ENCODE measurements at places on chromosomes 12 and 14.

DNA sequence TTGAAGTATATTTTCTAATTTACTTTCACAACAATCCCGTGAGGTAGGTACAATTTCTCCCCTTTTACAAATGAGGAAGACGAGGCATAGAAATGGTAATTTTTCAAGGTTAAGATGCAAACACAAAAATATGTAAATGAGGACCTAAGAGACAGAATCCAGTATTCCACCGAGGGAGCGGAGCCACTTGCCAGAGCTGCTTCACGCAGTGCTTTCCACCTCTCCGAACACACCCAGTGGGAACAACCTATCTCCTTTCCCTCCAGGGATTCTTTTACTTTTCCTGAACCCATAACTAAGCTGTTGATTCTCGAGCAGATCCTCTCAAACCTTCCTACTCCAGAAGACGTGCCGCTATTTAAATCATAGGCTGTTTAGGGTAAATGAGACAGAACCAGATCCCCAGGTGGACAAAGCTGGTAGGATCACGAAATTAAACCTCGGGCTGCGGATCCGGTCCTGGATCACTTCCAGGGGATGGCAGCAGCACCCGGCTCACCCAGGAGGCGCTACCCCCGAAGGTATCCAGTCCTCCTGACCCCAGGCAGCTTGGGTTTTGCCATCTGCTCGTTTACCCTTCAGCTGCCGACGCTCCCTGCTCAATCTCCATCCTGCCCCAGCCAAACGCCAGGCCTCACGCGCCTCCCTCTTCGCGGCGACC, 1.5 kb downstream of the DDHD1 start:
- DNase-seq: peak; percentile 26

GRCh38 chr12:53076461-53076860, 2.7 kb downstream of the SPRYD3 start:
- DNase-seq: no peak

- DNase-seq: no peak
These were observed 73.1 kb upstream of the PWP1 start for GRCh38 chr12:107612508-107612907.

- DNase-seq: no peak
These were observed 27.1 kb upstream of the TCP11L2 start for GRCh38 chr12:106275458-106275857.

DNA sequence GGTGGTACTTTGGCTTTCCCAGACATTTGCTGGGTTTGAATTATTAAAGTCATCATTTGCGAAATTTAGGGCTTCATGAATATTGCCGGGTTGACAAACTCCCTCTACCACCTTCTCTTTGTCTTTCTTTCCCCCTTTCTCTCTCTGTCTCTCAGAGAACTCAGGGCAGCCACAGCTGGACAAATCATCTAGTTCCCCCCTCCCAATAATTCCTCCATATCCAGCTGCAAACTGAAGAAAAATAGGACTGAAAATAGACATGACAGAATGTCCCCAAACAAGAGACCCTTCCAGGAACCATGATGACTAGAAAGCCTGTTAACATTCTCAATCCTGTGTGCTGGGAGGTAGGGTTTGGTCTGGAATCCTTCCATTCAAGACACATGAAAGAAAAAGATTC, 67.1 kb upstream of the TBX5 start:
- no peak for DNase-seq

GRCh38 chr14:53186532-53186931, 33.4 kb upstream of the DDHD1 start:
- DNase-seq: no peak

- DNase-seq: no peak
These were observed 24.0 kb downstream of the DIP2B start for GRCh38 chr12:50528800-50529199.

Data from activated T-cell treated with anti-CD3 and anti-CD28 coated beads for 24 hours (primary cell).